ENCODE measurements at places on chromosomes 3 and 15.
A peak's percentile ranks its signal among the peaks of the same experiment; 100 is the strongest.

DNA sequence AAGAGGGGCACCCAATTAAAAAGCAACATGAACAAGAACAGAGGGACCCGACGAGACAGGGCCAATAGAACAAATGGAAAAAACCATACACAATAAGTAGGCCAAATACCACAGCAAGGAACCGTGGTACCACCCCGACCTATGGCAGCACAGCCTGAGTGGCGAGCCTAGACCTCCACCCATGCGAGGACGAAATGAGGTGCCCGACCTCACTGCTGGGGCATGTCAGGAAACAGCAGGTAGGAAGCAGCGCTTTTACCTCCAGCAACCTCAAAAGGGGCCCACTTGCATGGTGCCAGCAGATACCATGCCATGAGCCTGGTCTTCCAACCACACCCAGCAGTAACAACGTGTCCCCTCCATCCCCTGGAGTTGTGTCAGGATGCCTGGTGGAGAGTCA lies 77.9 kb downstream of the PCSK6 start:
- H3K4me1 ChIP-seq, result no peaks in the 10 kb centered on the region
- H3K27me3 ChIP-seq, result peaks cover 18% of the 10 kb centered on the region

DNA sequence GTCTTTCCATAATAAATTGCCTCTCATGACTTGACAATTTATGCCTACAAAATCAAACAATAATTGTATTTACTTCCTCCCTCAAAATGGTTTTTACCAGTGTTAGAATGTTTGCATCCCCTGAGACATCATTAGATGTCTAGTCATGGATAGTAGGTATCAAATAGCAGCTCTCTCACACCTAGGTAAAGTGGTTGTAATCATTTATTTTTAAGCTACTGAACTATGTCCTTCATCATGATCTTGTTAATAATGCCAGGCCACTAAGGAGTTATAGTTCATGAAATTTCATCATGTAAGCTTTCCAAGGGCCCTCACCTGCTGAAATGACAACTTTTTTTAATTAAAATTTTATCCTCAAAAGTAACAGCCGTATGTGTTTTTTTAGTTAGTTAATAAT lies 134.1 kb downstream of the ARPP21 start:
- no peaks in the 10 kb centered on the region for H3K36me3 ChIP-seq
- no peaks in the 10 kb centered on the region for H3K27me3 ChIP-seq
- H3K4me3 ChIP-seq, result no peak overlapping the region
- no peaks in the 10 kb centered on the region for H3K4me1 ChIP-seq

DNA sequence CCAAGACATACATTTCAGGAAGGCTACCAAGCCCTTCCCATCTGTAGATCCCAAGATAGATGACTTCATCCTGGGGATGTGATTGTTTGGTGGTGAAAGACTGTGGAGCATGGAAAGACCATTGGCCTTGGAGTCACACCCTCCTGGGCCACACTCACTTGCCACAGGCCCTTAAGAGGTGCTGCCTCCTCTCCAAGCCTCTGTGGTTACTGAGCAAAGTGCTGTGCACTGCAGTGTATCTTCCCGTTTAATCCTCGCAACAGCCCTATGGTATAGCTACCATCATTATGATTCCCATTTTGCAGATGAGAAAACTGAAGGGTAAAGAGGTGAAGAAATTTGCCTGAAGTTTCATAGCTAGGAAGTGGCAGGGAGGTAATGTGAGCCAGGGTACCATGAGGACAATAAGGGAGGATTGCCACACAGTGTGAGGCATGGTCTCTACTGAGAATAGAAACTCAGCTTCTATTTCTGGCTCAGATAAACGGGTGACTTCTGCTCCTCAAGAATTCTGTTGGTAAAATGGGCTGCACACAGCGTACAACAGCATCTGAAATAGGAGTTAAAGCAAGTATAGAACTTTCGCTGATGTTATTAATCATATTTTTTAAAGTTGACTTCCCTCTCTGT lies 23.9 kb upstream of the RHO start:
- H3K27ac ChIP-seq, result no peak overlapping the region
- DNase-seq, result no peak
- H3K36me3 ChIP-seq, result peaks cover 83% of the 10 kb centered on the region
- H3K4me1 ChIP-seq, result peaks cover 5% of the 10 kb centered on the region

GRCh38 chr15:65323071-65323511 lies 18.6 kb downstream of the RNU5B-1 start:
- DNase-seq, result peak; percentile 73
- peaks cover 12% of the 10 kb centered on the region for H3K27me3 ChIP-seq
- no peak overlapping the region for H3K4me3 ChIP-seq
- H3K36me3 ChIP-seq, result no peaks in the 10 kb centered on the region
- H3K27ac ChIP-seq, result no peak overlapping the region
- H3K4me1 ChIP-seq, result no peaks in the 10 kb centered on the region

DNA sequence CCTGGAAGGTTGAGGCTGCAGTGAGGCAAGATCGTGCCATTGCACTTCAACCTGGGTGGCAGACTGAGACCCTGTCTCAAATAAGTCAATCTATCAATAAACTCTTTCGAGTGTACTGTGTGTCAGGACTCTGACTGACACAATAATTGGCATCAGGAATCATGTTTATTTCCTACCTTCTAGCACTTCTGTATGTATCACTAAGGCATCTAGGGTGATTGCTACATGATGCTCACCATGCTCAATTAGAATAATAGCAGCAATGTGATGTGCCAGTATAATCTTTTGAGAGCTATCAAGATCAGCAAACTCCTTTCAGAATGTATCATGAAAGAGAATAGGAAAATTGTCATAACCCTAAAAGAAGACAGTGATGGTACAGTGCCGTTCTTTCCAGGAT lies 95.3 kb downstream of the FMN1 start:
- H3K4me3 ChIP-seq, result no peak overlapping the region
- no peak for DNase-seq
- H3K4me1 ChIP-seq, result peaks cover 3% of the 10 kb centered on the region
- no peaks in the 10 kb centered on the region for H3K36me3 ChIP-seq
- H3K27ac ChIP-seq, result no peak overlapping the region

- no peak overlapping the region for H3K4me3 ChIP-seq
- H3K36me3 ChIP-seq, result no peaks in the 10 kb centered on the region
- H3K27ac ChIP-seq, result no peak overlapping the region
Measured at GRCh38 chr15:79494963-79495755, 63.0 kb downstream of the MINAR1 start.
